Activated T-cell treated with anti-CD3 and anti-CD28 coated beads for 24 hours (primary cell): ENCODE measurements at places on chromosomes 11 and 22.

DNA sequence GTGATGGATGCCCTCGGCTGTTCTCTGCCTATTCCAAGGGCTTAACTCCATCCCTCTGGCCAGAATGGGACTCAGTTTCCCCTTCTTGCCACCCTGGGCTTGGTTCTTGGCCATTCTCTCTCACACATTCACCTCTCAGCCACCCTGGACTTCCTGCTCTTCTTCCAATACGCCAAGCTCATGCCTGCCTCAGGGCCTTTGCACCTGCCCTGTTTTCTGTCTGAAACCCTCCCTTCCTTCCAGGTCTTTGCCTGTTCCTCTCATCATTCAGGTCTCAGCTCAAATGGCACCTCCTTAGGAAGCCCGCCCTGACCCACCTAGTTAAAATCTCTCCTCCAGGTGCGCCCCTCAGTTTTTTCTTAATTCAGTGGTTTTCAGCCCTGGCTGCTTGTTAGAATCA is 76.6 kb upstream of the TP53I11 start:
- DNase-seq = no peak

DNA sequence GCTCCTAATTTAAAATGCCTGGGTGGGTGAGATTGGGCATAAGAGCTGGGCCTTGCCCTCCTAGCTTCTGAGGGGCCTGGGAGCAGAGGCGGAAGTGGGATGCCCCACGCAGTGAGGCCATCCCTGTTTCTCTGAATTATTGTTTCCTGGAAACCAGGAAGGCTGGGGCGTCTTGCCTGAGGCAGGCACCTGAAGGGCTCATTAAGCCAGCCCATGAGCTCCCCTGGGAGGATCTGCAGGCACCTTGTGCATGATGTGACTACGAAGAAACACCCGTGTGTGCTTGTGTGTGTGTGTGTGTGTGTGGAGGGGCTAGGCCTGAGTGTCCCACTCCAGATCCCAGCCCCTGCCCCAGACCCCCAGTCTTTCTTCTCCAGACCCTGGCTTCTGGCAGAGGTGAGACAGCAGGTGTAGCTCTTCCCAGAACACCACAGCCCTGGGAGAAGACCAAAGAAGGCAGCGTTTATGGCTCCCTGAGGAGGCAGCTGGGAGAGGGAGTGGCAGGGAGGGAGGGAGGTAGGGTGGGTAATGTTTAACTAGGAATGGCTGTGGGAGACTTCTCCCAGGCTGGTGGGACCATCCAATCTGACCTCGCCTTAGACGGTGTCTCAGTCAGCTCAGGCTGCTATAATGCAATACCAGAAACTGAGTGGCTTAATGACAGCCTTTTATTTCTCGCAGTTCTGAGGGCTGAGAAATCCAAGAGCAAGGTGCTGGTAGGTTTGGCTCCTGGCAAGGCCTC is 2.1 kb upstream of the BATF2 start:
- no peak for DNase-seq

DNA sequence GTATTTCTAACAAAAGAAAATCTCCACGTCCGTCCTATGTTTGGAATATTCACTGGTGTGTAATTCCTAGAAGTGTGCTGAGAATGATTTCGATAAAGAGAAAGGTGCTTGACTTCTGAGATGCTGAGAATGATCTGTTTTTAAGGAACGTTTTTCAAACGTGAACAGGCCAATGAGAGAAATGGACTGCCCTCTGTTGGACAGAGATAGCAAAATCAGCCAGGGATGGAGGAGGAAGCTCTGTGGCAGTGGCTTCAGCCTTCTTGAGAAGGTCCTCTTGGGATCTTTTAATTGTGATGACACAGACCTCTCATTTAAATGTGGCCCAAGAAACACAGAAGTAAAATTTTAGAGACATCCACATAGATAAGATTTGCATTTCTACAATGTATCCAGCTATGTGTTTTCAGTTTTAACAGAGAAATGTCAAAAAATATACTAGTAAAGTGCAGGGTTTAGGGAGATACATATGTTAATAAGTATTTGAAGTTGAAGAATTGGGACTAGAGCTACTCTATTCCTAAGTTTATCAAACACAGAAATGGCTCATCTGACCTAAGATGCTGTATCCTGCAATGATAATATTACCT is 84.0 kb upstream of the RCN1 start:
- no peak for DNase-seq

DNA sequence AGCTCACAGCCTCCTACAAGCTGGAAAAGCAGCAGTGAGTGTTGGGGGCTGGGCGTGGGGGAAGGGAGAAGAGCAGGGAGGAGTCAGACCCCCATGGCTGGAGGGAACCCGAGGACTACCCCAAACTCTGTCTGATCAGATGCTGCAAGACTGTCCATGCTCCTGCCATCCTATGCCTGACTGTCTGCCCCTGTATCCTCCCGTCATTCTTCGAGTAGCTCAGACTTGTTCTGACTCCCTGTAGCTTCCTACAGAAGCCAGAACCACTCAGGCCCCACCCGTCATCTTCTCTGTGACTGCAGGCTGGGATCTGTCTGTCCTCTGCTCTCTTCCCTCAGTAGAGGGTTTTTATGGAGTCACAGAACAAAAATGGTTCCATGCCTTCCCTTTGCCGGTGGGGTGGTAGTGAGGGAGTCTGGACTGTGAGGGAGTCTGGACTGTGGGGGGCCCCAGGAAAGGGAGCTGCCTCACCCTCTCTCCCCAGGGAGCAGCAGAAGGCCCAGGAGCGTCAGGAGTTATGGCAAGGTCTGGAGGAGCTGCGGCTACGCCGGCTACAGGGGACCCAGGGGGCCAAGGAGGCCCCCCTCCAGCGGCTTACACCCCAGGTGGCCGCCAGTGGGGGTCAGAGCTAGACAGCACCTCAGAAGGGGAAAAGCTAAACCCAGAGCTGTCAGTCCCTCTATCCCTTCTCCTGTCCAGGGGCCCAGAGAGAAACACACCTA is 2.3 kb downstream of the GPHA2 start:
- no peak for DNase-seq

DNA sequence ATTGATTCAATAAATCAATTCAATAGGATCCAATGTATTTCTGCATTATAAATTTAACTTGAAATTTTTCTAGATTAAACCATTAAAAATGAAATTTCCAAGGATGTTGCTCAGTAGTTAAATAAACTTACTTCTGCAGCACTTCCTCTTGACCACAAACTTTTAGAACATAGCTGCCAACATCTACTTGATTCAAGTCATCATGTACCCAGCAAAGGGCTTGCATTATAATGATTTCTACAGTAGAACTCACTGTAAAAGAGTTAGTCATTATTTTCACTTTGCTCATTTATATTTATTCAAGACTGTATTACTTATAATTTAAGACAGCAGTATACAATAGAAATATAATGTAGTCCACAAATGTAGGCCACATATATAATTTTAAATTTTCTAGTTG is 59.2 kb downstream of the PIK3C2A start:
- no peak for DNase-seq

GRCh38 chr11:105429096-105429910 is 180.6 kb upstream of the GRIA4 start:
- no peak for DNase-seq

GRCh38 chr11:107594736-107595135 is 3.8 kb downstream of the ELMOD1 start:
- no peak for DNase-seq
